ENCODE measurements at places on chromosomes 5 and 9.
A peak's percentile ranks its signal among the peaks of the same experiment; 100 is the strongest.

DNA sequence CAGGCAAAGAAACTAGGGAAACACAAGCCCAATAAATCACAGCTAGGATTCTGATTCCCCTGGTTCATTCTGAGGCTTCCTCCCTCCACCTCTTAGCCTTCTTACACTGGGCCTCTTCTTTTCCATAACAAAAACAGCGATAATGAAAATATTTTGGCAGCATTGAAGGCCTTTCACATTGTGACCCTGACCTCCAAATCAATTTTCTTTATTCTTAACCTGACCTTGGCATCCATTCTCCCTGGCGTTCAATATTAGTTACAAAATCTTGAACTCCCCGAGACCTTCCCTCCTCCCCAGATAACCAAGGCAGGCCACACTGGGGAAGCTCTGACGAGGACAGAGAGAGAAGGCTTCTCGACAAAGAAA lies 399.9 kb downstream of the ZSWIM6 start:
- no peak for DNase-seq

GRCh38 chr5:37619353-37619752 lies 220.5 kb downstream of the GDNF start:
- peak; percentile 92 for DNase-seq

DNA sequence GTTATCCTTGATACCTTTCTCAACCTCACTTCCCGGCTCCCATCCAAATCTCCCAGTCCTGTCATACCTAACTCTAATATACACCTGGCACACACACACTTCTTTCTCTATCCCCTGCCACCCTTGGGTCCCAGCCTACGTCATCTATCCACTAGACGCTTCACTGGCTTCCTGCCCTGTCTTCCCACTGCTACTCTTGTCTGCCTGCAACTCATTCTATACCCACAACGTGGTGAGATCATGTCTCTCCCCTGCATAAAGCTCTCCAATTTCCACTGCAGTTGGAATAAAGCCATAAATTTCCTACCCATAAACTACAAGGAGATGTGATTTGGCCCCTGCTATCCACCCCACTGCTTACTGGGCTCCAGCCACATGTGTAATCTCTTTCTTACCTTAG lies 93.5 kb downstream of the JMY start:
- DNase-seq = no peak

DNA sequence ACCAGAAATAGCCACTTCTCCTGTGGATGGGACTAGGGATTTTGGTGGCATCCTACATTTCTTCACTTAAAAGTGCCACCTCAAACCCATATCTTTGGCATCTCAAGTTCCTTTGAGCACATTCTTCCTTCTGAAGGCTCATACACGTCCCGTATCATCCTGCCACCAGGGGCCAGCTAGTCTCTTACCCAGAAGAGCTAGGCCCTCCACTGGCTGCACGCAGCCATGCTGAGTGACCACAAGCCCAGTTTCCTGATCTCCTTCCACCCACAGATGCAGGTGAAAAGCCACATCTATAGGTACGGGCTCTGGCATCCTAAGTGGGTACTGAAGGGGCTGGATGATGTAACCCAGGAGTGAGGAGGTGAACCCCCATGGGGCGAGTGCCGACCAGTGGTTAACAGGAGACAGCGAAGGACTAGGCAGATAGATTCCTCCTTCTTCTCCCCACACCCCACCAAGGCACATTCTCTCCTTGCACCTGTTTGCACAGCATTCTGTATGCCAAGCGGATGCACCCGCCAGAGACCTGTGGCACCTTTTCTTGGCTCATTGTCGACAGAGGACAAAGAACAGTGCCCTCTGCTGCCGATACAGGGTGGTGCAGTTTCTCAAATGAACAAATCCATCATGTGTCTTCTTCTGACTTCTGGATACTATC lies 14.4 kb upstream of the SCGB3A1 start:
- peak; percentile 39 for DNase-seq

DNA sequence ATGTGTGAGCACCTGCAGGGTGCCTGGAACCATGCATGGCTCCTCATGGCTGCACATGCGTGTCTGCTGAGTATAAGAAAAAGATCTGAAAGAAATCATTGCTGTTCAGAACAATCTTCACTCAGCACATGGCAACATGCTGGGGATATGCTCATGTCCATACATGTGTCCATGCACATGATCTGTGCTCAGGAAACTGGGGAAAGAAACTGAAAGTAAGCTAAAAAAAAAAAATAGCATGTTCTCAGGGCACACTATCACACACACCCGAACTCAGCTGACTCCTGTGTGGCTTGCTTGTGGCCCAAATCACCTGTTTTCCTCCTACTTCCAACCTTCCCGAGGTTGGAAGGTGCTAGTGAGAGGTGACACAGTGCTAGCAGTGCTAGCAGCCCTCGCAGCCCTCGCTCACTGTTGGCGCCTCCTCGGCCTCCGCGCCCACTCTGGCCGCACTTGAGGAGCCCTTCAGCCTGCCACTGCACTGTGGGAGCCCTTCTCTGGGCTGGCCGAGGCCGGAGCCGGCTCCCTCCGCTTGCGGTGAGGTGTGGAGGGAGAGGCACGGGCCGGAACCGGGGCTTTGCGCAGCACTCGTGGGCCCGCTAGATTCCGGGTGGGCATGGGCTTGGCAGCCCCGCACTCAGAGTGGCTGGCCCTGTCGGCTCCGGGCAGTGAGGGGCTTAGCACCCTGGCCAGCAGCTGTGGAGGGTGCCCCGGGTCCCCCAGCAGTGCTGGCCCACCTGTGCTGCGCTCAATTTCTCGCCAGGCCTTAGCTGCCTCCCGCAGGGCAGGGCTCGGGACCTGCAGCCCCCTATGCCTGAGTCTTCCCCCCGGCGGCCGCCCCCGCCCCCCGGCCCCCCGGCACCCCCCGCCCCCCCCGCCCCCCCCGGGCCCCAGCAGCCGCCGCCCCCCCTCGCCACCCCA lies 76.0 kb downstream of the GADD45G start:
- no peak for DNase-seq

DNA sequence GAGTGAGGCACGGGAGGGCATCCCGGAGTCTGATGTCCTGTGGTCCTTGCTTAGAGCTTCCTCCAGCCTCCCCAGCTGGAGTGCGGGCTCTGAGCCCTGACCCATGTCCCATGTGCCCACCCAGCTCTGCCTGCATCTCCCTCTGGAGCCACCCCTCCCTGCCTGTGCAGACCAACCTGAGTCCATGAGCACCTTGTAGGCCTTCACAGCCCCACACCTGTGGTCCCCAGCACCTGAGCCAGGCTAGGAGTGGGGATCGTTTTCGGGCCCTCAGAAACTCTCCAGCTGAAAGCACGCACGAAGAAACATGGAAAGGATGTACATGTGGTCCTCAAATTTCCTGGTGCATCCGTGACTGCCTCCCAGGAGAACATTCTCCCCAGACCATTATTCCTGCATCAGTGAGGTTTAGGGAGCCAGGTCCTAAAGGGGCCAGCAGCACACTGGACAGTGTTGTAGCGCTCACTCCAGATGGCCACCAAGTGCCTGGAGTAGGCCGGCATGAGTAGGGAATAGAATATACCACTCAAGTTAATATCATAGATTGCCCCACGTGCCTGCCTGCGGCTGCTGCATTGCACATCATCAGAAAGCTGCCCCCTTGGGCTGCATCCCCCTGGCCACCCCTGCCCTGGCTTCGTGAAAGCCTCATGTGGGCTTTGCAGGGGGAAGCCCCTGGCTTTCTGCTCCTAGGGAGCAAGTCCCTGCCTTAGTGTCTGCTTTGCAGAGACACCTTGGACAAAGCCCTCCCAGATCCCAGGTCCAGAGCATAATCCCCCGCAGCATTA lies 80.6 kb downstream of the WNK2 start:
- DNase-seq = no peak

- DNase-seq = no peak
Observed at GRCh38 chr9:78940121-78940855, 631.5 kb upstream of the TLE4 start.

- DNase-seq = no peak
Observed at GRCh38 chr5:150945486-150945885, 40.7 kb upstream of the ZNF300 start.

GRCh38 chr5:68377733-68378132 lies 162.2 kb downstream of the PIK3R1 start:
- no peak for DNase-seq

DNA sequence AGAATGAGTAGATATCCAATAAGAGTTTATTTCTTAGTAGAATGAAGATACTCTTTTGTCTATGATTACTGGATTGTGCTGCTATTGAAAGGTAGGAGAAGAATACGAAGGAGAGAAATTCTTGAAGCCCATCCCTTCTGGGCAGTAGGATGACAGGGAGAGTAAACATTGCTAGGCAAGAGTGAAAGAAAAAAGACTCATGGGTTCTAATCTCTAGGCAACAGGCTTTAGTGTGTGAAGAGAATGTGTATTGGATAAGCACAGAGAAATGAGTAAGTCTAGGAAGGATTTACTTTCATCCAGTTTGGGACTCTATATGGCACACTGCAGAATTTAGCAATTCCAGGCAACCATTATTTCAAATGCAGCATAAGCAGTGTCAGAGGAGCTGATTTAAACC lies 216.0 kb downstream of the GABRG2 start:
- no peak for DNase-seq

GRCh38 chr9:2559192-2560152 lies 62.1 kb upstream of the VLDLR start:
- DNase-seq = peak; percentile 71

- no peak for DNase-seq
Observed at GRCh38 chr9:616694-617093, 224.8 kb upstream of the DMRT1 start.

DNA sequence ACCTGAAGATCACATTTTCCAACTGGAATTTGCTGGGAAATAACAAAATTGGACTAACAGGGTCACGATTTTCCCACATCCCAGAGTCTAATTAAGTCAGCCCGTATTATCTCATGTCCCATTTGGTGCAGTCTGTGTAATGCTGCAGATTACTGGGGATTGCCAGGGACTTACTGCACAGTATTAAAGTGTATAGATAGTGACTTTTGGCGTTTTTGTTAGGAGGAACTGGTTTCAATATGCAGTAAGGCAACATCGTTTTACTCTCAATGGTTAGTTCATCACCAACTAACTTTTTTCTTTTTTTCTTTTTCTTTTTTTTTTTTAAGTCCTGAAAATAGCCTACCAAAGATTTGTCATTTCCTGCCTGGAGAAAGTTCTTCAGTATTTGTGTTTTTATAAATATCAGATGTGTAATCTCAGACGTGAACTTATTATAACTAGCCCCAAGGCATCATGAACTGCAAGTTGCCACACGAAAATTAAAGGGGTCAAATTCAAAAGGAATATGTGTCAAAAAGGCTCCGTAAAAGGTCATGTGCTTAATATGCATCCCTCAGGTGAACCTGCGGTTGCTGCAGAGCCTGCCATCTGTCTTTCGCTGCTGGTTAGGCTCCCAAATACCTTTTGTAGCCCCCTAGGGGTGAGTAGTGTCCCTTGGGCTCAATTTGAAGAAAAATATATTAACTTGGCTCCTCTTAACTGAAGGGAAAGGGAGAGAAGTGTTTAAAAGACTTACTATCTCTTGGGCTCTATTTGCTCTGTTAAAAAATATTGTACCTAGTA lies 176.7 kb upstream of the ADAMTSL1 start:
- no peak for DNase-seq

DNA sequence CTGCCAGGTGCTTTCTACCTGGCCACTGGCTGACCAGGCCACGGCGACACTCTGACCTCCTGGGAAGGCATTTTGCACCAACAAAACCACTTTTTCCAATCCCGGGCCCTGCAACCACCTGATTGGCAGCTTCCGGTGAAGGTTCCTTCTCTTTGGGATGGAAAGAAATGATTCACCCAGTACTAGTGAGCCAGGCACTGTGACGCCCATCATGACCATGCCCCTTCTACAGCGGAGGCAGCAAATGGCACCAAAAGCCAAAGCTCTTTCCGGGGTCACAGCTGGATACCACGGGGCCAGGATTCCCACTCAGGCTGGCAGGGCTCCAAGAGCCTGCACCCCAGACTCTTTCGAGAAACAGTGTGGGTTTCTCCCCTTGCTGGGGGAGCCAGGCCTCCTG lies 4.7 kb downstream of the NOTCH1 start:
- no peak for DNase-seq

DNA sequence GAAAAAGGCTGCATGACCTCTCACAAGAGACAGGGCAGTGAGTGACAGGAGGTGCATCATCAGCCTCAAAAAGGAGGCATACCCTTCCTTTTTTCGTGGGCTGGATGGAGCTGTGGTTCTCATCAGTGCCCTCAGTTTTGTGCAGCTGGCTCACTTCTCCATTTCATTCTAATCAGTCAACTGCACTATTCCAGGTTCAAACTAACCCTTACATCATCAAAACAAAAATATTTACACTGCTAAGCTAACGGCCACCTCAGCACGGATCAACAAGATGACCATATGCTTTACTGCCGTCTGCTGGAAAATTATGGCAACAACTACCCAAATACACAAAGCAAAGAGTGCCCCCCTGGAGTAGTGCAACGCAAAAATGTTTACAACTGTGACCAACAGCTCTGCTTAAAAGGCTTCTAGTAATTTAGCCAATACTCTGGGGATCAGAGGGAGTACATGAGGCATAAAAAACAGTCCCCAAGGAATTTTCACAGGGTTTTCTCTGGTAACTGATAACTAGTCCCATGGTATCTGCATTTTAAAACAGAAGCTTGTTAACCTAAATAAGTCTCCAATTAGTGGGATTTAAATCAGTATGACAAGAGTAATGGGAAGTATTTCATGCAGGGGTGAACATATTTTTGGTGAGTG lies 10.8 kb downstream of the KCNV2 start:
- peak; percentile 80 for DNase-seq

DNA sequence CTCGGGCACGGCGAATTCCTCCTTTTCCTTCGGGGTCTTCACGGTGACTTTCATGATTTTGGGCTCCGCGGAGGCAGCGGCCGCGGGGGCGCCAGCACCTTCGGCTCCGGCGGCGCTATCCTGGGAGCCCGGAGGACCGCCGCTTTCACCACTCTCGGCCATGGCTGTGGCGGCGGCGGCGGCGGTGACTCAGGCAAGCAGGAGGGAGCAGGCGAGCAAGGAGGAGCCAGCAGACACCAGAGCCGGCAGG lies 315 bp downstream of the UBQLN1 start:
- DNase-seq = peak; percentile 88

DNA sequence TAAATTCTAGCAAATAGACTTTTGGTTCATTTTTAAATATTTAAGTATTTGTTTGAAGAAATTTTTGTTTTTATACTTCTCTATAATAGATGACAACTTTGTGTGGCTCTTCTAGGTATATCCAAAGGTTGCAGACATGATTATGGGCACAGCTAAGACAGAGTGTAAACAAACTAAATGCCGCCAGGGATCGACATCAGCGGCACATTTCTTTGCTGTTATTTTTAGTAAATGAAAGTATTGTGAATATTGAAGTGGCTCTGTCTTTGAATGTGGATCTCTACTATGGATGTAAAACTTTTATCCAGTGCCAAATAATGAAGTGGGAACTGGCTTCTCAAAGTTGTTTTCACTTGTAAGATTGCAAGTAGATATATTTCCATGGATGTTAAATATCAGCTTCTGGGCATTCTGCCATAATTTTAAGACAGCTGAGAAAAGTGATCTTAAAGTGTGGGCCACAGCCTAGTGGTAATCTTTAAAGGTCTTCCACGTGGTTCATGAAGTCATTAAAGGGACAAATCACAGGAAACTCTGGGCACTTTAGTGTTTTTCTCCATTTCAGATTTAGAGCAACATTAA lies 589.9 kb downstream of the ZNF608 start:
- peak; percentile 76 for DNase-seq

Measured in mesenchymal stem cell (in vitro differentiated cells and primary cell).